ENCODE measurements at places on chromosomes 2 and 18.

DNA sequence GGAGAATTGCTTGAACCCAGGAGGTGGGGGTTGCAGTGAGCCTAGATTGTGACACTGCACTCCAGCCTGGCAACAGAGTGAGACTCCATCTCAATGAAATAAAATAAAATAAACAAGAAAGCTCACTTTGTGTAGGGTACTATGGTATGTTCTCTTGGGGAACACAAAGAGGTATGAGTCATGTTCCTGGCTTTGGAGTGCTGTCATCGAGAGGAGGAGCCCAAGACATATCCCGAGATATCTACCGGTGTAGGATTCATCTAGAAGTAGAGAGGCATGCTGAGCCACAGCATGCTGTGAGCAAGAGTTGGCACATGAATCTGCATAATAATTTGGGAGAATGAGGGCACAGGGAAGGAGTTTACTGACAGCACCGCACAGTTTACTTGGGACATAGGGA lies 244.9 kb upstream of the EPHA4 start:
- DNase-seq = no peak

GRCh38 chr2:200877443-200877842 lies 11.4 kb downstream of the PPIL3 start:
- DNase-seq = no peak

DNA sequence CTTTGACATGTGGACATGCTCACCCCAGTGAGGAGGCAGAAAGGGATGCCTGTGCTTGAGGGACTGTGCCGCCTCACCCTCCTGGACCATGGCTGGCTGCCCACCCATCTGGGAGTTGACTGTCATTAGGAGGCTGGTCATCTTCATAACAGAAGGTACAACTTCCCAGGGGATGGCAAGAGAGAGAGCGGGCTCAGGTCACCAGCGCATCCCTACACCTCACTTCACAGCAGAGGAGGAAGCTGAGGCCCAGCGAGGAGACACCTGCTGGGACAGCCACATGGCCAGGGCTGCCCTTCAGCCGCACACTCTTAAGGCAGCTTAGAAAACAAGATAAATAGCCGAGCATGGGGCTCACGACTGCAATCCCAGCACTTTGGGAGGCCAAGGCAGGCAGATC lies 59.4 kb downstream of the ADCY3 start:
- DNase-seq = no peak

DNA sequence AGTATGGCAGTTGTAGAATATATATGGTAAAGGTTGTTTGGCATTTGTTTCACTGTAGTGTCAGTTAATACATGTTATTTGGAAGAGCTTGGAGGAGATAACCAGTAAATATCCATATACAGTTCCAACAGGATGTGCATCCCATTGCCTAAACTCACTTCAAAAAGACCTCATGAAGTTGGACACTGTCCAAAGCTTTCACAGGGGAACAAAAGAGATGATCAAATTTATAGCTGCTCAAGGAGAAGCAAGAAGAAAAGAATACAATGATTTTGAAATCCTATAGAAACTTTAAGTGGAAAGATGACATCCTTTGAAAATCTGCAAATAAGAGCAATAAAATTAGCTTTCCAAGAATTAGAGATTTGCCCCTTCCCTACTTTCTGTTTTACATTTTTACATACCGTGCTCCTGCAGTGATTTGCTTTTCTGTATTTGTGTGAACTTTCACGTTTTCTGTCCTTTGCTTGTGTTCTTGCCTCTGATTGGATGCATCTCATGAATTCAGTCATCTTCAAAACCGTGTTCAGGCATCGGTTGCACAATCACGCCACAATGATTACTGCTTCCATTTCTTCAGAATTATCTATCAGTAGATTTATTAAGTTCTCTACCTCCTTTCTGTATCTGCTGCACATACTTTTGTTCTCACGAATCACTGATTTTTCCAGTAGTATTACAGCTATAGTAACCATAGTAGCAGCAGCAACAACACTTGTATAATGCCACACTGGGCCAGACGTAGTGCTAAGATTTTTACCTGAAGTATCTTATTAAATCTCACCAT lies 83.8 kb downstream of the PARD3B start:
- no peak for DNase-seq

GRCh38 chr2:173862612-173863217 lies 102.5 kb downstream of the SP3 start:
- DNase-seq = no peak

GRCh38 chr2:195945056-195945455 lies 123.6 kb downstream of the DNAH7 start:
- DNase-seq = no peak

DNA sequence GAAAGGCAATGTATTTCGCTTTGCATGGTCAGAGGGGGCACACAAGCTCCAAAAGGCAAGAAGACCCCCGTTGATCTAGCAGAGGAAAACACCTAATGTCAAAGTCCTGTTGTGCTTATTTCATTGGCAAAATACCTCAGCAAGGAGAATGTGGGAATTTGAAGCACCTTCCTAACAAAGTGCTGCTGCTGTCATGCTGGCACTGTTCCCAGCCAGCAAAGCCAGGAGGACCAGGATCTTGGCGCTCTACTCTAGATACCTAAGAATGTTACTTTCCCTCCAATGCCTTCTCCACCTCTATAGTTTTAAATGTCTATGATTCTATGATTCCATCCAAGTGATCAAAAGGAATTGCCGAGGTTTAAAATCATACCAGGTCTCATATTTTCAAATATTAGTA lies 867.9 kb upstream of the POU3F3 start:
- no peak for DNase-seq

GRCh38 chr2:162587674-162588305 lies 243.9 kb downstream of the GCA start:
- no peak for DNase-seq

DNA sequence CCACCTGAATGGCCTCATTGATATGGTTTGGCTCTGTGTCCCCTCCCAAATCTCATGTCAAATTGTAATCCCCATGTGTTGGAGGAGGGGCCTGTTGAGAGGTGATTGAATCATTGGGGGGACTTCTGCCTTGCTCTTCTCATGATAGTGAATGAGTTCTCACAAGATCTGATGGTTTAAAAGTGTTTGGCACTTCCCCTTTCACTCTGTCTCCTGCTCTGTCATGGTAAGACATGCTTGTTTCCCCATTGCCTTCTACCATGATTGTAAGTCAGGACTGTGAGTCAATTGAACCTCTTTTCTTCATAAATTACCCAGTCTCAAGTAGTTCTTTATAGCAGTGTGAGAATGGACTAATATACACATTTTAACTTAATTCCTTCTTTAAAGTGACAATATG lies 146.8 kb upstream of the KCNJ3 start:
- DNase-seq = no peak

DNA sequence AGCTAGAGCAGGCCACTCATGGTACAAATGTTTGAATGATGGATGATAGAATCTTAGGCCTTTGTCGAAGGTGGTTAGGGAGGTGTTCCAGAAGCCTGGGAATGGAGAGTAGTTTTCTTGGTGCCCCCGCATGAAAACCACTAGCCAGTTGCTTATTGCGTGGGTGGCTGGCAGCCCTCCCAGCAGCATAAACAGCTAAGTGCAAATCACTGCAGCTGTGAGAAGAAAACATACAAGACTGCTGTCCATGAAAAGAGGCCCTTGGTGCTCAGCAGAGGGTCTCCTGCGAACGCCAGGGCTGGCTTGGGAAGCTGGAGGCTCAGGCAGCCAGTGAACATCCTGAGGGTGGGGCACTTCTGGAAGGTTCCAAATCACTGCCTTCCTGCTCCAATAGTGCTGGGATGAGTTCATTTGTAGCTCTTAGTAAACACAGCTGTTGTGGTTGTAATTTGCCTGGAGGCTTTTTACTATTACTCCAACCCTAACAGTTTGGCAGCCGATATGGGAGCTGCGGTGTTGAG lies 118.8 kb downstream of the MGAT5 start:
- peak; percentile 60 for DNase-seq

DNA sequence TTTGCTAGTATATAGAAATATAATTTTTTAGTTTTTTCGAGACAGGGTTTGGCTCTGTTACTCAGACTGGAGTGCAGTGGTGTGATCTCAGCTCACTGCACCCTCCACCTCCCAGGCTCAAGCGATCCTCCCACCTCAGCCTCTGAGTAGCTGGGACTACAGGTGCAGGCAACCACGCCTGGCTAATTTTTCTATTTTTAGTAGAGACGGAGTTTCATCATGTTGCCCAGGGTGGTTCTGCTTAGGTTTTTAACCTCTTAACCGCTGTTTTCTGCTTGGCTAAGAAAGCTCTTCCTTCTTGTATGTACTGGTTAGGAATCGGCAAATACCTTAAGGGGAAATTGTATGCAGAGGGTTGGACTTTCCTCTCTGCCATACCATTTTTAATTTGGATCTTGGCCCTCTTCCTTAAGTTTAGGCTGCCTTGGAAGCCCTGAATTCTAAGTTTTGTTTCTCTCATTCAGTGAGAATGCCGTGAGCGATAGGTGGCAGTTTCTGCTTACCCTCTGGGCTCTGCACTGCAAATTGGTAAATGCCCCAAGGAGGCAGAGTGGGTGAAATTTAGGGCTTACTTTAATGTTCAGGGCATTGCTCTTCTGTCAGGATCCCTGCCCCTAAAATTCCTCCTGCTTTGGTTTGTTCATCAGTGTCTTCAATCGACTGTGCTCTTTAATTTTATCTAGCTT lies 32.3 kb downstream of the EML6 start:
- DNase-seq = no peak

GRCh38 chr2:28981016-28981441 lies at the start of gene TOGARAM2:
TOGARAM2 (plus strand) TSS chr2:28981298; CDS start chr2:28994835, 13,537 bp downstream.
- DNase-seq = peak; percentile 70

GRCh38 chr2:134436706-134437105 lies 182.8 kb downstream of the MGAT5 start:
- no peak for DNase-seq

- no peak for DNase-seq
Observed at GRCh38 chr2:40400336-40400953, 51.4 kb downstream of the SLC8A1 start.

GRCh38 chr18:57469884-57470283 lies 34.7 kb downstream of the ONECUT2 start:
- DNase-seq = no peak

DNA sequence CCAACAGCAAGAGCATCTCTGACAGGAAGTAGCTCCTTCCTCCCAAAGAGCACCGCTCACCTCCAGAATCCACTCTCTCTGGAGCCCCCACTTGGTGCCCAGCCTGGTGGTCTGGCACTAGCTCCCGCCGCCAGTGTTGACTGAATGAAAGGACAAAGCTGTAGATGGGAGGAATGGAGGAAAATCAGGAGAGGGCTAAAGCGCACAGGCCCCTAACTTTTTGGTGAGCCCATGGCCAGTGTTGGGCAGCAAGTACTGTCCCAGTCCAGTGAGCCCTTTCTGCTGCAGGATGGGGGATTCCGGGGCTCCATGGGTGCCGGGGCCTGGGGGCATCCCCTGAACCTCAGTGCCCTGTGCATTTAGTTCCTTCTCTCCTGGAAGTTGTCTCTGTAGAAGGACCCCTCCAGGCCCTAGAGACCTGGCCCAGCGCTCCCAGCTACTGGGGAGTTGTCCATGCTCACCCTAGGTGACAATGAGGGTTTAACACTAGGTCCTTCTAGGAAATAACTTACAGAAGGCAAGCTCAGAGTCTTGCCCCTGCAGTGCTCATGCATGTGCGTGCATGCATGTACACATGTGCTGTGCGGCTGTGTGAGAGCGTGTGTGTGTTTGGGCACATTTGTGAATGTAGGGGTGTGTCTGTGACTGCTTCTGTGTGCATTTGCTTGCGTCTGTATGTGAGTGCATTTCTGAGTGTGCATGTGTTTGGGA lies 33.6 kb downstream of the GLI2 start:
- no peak for DNase-seq

DNA sequence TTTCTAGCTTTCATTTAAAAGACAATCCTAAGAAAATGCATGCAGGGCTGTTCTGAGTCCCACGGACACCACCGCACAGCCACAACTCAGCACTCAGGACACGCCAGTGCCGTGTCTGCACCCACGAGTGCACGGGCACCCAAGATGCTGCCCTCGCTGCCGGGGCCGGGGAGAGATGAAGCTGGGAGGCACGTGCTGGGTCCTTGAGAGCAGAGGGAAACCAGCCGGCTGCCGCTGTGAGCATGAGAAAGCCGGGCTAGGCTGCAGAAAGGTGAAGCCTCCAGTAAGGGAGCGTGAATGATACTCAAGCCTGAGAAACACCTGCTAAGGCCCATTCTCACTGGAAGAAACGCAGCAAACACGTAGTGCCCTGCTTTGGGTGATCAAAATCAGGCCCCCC lies 4.8 kb downstream of the COPS9 start:
- no peak for DNase-seq

- no peak for DNase-seq
Observed at GRCh38 chr2:129887688-129888266, 91.7 kb upstream of the RAB6C start.

GRCh38 chr18:708096-708495 lies 4.3 kb downstream of the ENOSF1 start:
- DNase-seq = no peak

GRCh38 chr18:29146068-29146467 lies 969.1 kb upstream of the CDH2 start:
- DNase-seq = no peak

- DNase-seq = no peak
Observed at GRCh38 chr2:218577482-218578220, 9.0 kb downstream of the CNOT9 start.

- no peak for DNase-seq
Observed at GRCh38 chr18:52337276-52337675, 2.7 kb upstream of the DCC start.

DNA sequence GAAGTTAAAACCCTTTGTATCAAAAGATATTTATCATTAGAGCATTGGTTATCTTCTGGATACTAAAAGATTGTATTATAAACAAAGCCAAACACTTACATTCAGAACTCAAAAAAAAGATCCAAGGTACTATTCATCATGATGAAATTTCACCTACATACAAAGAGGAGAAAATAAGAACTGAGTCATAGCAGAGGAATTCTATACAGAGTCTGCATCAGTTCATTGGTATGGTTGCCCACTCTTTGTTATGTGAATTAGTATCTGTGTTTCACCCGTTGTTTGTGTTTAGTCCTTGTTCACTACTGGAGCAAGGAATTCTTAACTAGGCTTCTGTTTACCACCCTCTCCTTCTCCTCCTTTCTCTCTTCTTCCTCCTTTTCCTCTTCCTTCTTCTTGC lies 157.9 kb downstream of the LNPK start:
- peak; percentile 35 for DNase-seq

GRCh38 chr2:102768892-102769291 lies 7.1 kb downstream of the TMEM182 start:
- no peak for DNase-seq
